ENCODE measurements at places on chromosomes 2 and 18. TPM values are rescaled to one million over a fixed set of nuclear protein-coding genes. Genes with fewer than 3 reads are reported as not detected.
A peak's percentile ranks its signal among the peaks of the same experiment; 100 is the strongest.

POMC gene
- 5.9 TPM for total RNA-seq

DNA sequence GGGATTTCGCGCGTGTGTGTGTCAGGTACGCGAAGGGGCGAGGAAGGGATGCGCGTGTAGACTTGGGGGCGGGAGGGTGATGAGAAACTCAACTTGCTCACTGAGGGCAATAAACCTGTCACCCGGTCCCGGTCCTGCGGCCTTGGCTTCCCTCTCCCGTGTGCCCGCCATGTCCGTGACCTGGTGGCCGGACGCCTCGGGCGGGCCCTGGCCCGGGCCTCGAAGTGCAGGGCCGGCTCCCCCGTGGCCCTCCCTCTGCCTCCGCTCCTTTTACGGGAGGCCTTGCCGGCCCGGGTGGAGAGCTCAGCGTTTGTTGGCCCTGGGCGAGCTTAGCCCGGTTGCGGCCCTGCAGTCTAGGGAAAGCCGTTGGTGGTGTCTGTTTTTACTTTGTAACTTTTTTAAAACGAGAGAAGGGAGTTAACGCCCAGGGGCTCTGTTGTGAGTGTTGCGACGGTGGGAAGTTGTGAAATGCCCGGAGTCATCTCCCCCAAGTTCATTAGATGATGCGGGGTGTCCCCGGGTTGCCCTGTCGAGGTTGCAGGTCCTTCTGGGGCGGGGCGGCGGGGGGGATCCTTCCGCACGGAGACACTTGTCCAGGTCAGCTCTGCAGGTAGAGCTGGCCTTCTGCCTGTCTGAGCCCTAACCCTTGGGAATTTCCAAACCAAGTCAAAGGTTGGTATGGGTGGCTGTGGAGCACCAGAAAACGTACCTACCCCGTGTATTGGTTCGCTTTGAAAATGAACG, 883 bp downstream of the SMCHD1 start:
- peak overlapping the region; percentile 88 for H3K4me3 ChIP-seq
- peaks cover 16% of the 10 kb centered on the region for H3K36me3 ChIP-seq
- peak overlapping the region; percentile 96 for H3K27ac ChIP-seq
- peaks cover 2% of the 10 kb centered on the region for H3K27me3 ChIP-seq
- peaks cover 42% of the 10 kb centered on the region for H3K4me1 ChIP-seq
- peak; percentile 31 for DNase-seq

DNA sequence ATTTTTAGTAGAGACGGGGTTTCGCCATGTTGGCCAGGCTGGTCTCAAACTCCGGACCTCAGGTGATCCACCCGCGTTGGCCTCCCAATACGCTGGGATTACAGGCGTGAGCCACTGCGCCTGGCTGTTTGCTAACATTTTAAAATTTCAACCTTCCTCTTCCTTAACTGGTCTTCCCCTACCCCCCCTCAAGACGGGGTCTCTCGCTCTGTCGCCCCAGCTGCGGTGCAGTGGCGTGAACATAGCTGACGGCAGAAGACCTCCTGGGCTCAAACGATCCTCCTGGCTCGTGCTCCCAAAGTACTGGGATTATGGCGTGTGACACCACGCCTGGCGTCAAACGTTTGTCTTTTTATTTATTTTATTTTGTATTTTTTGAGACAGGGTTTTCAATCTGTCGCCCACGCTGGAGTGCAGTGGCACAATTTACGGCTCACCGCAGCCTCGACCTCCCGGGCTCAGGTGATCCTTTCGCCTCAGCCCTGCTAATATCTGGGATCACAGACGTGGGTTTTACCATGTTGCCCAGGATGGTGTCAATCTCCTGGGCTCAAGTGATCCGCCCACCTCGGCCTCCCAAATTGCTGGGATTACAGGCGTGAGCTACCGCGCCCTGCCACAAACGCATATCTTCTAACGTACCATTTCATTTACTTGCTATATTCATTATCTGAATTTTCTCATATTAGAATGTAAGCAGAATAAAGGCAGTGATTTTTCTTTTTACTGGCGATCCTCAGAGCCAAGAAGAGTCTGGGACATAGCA, 984 bp upstream of the MSH2 start:
- H3K36me3 ChIP-seq = peaks cover 21% of the 10 kb centered on the region
- H3K27me3 ChIP-seq = no peaks in the 10 kb centered on the region
- DNase-seq = no peak

COLEC11 gene
- not detected for total RNA-seq

GRCh38 chr2:98454500-98455235, 10.0 kb downstream of the INPP4A start:
- H3K36me3 ChIP-seq = peaks cover 26% of the 10 kb centered on the region
- no peaks in the 10 kb centered on the region for H3K27me3 ChIP-seq
